ENCODE measurements at places on chromosomes 3 and 15. TPM values are rescaled to one million over a fixed set of nuclear protein-coding genes. Genes with fewer than 3 reads are reported as not detected.

The PIERCE2 gene
- total RNA-seq, result 0.69 TPM

The HESX1 gene
- total RNA-seq, result 0.62 TPM

The MLF1 gene
- total RNA-seq, result 2.9 TPM

The TBL1XR1 gene
- 179 TPM for total RNA-seq

GRCh38 chr15:44720460-44721176 is 9.3 kb downstream of the B2M start:
- DNase-seq, result no peak

GRCh38 chr15:61639491-61639890 is 410.4 kb upstream of the RORA start:
- DNase-seq, result no peak

DNA sequence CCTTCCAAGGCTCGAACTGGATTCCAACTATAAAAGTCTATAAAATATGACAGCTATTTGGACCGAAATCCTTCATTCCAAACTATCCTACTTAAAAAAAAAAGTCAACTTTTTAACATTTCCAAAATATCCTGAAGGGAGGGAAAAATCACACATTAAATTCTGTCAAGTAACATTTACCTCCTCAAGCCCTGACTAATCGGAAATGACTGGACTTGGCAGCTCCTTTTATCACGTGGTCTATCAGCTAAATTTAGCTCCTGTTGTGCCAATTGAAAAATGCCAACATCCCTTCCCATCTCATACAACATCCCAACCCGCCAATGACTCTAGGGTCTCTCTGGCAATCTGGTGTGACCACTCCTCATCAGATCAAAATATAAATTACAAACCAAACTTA is 297.9 kb downstream of the FHIT start:
- DNase-seq, result no peak

DNA sequence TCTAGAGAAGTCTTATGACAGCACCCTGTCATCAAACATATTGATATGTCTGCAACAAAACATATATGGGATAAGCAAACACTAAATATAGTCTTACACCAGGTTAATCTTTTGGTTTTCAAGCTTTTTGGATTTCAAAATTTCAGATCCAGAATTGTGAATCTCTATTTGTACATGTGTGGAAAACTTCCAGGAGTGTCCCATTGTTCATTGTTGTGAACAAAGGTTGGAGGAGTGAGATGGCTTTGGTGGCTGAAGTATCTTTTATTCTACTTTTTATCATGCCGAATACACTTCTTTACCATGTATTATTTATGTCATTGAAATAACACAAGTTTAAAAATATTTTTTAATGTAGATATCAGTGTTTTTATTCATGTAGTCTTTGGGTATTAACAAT is 5.9 kb upstream of the FHIT start:
- no peak for DNase-seq

DNA sequence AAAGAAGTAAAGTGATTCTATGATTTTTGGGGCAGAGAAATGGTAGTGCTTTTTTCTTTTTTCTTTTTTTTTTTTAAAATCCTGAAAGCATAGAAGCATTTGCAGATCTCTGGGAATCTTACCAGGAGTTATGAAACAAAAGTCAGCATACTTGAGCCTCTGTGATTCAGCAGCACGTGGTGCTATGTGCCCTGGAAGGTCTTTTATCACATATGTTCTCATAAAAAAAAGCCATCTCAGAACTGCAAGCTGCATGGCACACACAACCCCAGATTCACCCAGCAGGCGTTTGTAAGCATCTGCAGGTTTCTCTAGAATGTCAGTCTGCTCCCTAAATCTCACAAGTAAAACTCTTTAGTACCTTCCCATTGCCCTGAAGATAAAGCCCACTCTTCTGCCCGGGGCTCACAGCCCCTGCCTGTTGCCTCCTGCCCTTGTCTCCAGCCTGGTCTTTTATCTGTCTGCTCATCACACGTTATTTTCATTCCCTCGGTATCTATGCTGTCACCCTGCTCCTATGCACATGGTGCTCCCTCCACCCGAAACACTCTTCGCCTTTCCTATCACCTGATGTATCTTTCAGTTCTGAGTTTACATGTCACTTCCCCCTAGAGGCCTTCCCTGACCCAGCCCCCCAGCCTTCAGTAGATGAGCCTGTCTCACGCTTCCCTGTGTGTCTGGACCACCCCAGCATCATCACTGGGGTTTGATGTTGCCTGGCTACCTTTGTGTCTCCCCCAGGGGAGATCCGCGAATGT is 72.4 kb downstream of the CHDH start:
- no peak for DNase-seq

DNA sequence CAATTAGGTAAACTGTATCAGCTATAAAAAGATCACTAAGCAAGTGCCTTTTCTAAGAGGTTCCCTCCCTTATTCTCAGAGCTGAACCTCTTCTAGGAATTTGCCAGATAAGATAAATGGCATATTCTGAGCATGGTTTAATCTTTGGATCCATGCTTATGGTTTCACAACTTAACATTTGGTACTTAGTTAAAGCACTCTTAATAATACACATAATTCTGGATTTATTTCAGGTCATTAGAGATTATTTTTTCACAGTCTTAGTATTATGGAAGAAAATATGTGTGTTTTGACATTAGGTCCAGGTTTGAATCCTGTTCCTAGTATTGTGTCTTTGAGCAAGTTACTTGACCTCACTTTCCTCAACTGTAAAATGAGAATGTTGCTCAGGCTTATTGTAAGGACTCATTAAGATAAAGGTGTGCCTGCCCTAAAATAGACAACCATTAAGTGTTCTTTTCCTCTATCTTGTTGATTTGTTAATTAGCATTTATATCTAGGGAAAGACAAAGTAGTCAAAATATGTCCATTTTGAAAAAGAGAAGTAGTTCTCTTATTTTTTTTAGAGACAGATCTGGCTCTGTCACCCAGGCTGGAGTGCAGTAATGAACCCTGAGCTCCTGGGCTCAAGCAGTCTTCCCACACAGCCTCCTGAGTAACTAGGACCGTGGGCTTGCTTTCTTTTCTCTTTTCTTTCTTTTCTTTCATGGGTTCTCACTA is 43.4 kb downstream of the TSC22D2 start:
- DNase-seq, result no peak

Measured in activated T-cell treated with anti-CD3 and anti-CD28 coated beads, Interleukin-2, amount 50 U/mL, for 72 hours (primary cell).